ENCODE measurements at places on chromosomes 1 and 21.

- no peak for DNase-seq
These were observed 67.1 kb downstream of the PTPRU start for GRCh38 chr1:29303201-29304024.

DNA sequence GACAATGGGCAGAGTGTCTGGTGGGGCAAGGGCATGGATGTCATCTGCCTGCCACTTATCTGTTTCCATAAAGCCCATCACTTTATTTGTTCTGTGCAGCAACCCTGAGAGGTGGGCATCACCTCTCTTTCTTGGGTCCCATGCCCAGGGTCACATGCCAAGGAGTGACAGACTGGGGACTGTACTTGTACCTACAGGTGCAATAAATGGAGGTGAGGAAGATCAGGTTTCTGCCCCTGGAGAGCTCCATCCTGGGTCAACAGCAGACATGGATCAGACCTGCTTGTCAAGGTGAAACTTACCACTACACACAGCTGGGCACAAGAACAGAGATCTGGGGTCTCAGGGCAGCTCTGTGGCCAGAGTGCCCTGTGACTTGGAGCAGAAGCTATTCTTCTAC, 18.4 kb upstream of the PRDM16 start:
- no peak for DNase-seq

DNA sequence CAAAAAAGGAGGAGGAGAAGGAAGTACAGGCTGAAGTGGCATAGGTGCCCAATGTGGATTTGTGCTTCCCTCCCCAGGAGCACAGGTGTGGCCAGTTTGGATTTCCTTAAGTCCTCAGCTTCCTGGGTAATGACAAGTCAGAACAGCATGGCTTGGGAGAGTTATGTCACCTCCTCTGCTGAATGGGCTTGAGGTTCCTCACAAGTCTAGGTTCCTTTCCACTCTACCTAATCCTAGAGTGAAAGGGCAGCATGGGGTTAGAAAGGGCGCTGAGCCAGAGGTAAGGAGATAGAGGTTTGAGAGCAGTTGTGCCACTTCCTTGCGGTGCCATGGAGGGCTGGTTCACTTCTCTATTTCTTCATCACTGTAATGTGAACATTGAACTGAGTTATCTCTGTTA, 35.5 kb upstream of the IL20 start:
- no peak for DNase-seq

- no peak for DNase-seq
These were observed 396.7 kb upstream of the DAB1 start for GRCh38 chr1:57820356-57821095.

DNA sequence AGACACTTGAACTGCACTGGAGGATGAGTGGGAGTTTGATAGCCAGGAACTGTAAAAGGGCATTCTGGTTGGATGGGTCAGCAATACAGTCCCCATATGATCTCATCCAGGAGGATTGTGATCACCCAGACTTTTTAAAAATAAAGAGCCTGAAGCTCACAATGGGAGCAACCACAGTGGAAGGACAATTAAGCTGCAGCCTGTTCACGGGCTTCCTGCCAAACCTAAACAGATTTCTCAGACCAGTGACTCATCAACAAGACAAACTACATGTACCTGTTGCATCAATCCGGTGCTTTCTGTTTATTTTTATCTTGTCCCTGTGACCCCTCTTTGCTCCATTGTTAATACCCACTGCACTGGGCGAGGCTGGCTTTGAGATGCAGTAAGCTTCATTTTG, 52.3 kb downstream of the PAPPA2 start:
- DNase-seq, result no peak

DNA sequence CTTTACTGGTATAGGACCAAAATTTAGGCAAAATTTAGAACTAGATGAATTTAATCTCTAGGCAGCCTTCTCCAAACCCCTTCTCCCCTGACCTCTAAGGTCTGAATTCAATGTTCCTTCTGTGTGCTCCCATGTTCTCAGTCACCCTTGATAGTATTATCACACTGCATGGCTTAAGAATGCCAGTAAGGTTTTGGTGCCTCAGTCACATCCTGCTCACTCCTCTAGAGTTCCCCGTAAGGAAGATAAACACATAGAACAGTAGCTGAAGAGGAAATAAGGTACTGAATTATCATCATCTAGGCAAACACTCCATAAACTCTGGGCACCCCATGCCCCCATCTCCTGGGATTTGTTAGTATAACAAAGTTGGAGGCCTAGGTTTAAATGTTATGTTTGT, 18.2 kb downstream of the PRRX1 start:
- DNase-seq, result no peak

DNA sequence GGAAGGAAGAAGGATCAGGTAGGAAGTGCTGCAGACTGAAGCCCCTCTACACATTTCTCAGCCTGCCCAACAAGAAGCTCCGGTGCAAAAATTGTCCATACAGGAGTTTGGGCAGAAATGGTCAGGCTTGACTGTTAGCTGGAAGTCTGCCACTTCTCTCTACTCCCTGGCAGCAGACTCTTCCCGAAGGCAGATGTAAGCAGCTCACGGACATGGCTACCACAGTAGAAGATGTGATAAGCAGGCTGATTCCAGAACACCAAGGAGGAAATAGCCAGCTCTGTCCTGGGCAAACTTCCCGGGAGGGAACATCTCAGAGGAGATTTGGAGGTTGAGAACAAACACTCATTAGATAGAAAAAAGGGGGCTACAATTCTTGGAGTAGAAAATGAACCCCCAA, 52.6 kb downstream of the TRABD2B start:
- DNase-seq, result no peak

GRCh38 chr1:109944541-109944940, 33.9 kb downstream of the CSF1 start:
- no peak for DNase-seq

DNA sequence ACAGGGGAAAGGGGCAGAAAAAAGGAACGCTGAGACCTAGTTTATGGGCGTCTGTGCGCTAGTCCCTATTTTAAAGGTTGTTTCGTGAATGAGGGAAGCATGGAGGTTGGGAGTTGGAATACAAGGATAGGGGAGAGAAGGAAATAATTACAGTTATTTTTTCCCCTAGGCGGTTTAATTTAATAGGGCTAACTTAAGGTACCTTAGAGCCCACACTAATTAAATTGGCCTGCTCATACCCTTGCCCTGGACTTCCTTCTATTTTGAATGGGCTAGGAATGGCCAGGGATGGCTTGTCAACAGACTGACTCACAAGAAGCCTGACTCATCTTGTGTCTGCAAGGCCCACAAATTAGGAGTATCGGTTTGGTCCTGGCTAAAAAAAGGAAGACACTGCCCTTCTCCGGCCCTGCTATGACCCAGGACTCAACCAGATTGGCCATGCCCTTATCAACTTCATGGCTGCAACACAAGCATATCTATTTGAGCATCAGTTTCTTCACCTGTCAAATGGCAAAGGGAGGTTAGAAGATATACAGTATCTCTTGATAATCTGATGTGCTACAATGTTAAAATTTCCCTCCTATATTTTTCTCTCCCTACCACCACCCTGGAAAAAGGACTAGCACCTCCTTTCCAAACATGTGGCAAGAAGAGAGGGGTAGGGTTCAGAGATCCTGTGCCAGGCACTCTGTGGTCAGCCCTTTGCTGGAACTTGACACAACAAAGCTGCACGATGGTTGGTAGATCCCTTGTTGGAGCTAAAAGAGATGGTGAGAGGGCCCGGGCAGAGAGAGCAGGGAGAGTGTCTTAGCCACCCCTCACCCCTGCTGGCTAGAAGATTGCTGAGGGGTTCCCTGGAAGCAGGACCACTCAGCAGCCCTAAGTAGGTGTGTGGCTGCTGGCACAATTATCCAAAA, 2.2 kb upstream of the SSBP3 start:
- no peak for DNase-seq

DNA sequence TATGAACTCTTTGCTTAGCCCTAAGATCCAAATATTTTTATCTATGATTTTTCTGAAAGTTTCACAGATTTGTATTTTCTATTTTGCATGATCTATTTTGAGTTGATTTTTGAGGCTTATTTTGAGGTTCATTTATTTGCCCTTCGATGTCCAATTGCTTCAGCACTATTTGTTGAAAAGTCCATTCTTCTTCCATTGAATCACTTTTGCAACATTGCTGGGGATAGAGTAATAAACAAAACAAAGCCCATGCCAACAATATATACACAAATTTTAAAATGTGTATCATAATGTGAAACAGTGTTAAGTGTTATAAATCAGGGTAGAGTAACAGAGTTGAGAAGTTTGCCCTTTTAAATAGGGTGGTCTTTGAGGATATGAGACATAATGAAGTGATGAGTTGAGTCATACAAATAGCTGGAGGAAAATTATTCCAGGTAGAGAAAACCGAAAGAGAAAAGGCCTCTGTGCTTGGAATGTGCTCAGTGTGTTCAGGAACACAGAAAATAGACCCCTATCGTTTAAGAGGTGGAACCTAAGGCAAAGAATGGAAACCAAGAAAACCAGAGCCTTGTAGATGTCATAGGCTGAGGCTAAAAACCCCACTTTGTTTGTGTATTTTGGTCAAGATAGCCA, 172.7 kb upstream of the NR5A2 start:
- DNase-seq, result no peak

DNA sequence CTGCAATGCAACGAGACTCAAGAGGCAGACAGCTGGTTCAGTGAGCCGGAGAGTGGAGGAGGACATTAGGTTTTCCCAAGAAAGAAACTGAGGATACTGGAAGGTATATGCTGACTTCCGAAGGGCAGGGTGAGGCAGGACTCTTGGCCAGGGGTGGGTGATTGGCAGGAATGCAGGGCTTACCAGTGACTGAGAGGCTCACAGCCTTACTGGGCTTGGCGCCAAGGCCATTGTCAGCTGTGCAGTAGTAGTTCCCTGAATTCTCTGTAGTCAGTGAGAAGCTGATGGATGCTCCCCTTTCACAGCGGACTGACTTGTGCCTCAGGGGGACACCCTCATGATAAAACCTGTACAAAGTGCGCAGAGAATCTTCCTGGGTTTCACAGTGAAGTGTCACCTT, 9.6 kb downstream of the FCRL5 start:
- DNase-seq, result no peak

GRCh38 chr1:36621531-36621930, 138.8 kb upstream of the CSF3R start:
- no peak for DNase-seq

DNA sequence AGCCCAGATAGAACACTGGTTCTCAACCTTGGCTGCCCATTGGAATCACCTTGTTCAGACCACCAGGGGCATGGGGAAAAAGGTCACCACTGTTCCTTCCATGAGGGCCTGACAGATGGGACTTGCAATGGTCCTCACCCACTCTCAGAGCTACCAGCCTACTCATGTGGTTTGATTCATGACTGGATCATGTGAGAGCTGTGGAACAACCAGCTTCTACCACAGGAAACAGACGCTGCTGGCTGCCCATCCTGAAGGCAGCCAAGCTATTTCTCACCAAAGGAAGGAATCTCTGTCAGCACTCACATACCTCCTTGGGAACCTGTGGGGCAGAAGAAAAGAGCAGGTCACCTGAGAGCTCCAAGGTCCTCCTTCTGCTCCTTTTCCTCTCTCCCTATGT, 53.6 kb downstream of the CAPN8 start:
- no peak for DNase-seq

DNA sequence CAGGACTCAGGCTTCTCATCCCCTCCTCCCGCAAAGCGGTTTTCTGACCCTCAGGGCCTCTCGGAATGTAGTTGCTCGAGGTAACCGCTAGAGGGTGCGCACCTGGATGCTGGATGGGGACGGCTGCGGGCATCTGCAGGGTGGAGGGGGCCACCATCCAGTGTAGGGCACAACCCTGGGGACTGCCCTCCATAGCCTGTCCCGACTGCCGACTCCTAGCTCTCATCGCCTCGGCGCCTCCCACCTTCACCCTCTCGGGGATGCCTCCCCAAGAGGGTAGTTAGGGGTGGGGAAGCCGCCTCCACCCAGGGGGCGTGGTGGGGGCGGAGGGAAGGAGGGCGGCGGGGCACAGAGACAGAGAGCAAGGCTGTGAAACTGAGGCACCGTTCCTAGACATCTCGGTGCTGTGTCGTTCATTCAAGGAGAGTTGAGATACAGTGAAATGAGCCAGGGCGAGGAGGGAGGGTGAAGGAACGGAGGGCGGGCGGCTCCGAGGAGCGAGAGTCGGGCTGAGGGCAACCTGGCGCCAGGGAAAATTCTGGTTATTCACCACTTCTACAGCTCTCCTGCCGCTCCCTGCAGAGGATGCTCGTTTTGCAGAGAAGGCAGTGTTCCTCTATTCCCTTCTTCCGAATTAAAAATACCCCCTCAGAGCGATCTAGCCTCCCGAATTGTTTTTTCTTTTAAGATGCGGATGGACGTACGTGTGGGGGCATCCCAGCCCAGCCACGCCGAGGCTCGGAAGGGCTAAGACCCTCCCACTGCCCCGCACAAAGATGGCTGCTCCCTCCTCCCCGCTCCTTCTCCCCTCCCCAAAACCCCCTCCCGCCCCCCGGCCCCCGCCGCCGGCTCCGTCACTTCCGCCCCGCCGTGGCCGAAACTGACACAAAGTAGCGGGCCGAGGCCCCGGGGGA, at the start of gene ATP8B2:
Gene ATP8B2, plus strand, starts transcription at position 857 of the 914 bp plus-strand sequence. CDS start 2,617 bp downstream, outside the sequence.
- DNase-seq, result peak; percentile 29

DNA sequence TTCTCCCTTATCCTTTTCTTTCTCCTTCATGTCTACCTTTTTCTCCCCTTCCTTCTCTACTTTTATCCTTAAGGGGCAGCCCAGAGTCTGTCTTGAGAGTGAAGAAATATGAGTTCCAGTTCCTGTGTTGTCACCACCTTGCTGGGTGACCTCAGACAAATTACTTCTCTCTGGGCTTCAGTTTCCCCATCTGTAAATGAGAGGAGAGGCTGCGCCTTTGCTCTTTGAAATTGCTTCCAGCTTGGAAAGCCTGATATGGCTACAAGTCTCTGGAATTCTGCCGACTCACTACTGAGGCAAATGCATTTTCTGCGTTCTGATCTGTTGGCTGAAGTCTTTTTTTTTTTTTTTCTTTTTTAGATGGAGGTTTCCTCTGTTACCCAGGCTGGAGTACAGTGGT, 119.2 kb downstream of the SYF2 start:
- no peak for DNase-seq

GRCh38 chr1:151834239-151834638, 2.6 kb upstream of the RORC start:
- no peak for DNase-seq

DNA sequence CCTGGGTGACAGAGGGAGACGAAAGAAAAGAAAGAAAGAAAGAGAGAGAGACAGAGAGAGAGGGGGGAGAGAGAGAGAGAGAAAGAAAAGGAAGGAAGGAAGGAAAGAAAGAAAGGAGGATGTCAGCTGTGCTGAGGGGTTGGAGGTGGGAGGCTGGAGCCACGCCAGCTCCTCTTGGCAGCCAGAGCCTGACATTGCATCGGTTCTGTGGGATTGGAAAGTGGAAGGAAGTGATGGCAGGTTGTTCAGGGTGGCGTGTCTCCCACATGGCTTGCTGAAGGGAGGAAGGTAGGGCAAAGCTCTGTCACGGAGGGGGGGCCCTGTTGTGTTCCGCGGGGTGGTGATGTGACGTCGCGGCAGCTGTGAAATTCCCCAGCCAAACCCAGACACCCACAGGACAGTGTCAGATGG, 30.7 kb downstream of the EIF2D start:
- no peak for DNase-seq

GRCh38 chr21:43639470-43640353, 19.6 kb downstream of the HSF2BP start:
- no peak for DNase-seq

DNA sequence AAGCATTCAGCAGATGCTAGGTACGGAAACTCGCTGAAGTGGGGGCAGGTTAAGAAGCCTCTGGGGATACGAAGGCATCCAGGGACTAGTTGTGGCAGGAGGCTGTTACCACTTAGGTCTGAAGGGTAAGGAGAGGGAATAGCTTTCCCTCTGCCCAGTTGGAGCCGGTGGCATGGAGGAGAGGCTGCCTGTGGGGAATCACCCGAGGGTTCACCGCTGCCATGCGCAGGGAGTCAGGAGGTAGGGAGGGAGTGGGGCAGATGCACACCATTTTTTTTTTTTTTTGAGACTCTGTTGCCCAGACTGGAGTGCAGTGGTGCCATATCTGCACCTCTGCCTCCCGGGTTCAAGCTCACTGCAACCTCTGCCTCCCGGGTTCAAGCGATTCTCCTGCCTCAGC, 6.1 kb downstream of the PCSK9 start:
- DNase-seq, result no peak

Measured in nucleus accumbens (tissue), 56 donors.